ENCODE measurements at places on chromosomes 6 and 20.

- no peak for DNase-seq
Measured at GRCh38 chr6:136728976-136729515, 63.2 kb downstream of the MAP3K5 start.

- no peak for DNase-seq
Measured at GRCh38 chr20:40476461-40476860, 212.6 kb downstream of the MAFB start.

DNA sequence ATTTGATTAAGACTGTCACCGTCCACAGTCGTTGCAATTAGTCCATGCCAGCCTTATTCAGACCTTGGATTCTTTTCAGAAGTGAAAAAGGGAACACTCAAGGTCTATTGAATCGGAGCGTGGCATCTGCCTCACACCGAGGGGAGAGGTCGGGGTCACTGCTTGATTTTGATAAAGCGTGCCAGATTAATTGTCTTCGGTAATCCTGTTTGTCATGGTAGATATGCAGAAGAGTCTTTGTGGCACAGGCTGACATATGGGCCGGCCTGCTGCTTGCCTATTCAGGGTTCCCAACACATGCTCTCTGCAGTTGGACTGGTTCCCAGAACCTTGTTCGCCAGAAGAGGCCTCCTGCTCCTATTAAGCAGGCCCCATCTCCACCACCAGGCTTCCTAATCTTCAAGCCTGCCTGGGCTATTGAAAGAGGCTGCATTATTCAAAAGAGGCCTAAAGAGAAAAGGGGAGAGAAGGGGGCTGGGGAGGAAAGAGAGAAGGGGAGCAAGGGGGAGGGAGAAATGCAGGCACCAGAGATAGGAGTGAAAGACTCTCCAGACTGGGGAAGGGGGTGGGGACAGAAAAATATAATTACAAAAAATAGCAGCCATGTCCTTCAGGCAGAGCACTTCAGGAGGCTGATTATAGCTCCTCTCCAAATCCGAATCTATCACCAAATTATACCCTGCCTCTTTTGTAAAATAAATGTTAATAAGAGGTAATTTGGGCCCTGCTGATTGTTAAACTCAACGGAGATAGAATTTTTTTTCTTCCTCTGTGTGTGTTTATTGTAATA, 611.3 kb downstream of the HDGFL1 start:
- no peak for DNase-seq

DNA sequence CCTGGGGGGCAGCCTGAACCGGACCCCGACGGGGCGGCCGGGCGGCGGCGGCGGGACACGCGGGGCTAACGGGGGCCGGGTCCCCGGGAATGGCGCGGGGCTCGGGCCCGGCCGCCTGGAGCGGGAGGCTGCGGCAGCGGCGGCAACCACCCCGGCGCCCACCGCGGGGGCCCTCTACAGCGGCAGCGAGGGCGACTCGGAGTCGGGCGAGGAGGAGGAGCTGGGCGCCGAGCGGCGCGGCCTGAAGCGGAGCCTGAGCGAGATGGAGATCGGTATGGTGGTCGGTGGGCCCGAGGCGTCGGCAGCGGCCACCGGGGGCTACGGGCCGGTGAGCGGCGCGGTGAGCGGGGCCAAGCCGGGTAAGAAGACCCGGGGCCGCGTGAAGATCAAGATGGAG, 636 bp downstream of the SRF start:
- DNase-seq = peak; percentile 29

GRCh38 chr20:36251426-36251825, 15.1 kb downstream of the AAR2 start:
- no peak for DNase-seq

DNA sequence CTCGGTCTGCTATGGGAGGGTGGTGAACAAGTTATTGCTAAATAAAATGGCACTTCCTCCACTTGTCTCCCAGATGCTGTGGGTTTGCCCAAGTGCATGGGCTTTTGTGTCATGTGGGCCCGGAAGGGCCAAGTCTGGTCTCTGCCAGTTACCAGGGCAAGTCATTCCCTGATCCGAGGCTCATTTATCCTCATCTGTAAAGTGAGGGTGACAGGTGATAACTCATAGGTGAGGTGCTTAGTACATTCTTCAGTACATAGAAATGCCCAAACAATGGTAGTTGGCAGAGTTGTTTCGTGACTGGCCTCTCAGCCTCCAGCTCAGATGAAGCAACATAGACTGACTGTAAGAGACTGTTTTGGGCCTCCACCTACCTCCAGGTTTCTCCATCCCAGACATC, 2.0 kb upstream of the MUCL3 start:
- DNase-seq = no peak

DNA sequence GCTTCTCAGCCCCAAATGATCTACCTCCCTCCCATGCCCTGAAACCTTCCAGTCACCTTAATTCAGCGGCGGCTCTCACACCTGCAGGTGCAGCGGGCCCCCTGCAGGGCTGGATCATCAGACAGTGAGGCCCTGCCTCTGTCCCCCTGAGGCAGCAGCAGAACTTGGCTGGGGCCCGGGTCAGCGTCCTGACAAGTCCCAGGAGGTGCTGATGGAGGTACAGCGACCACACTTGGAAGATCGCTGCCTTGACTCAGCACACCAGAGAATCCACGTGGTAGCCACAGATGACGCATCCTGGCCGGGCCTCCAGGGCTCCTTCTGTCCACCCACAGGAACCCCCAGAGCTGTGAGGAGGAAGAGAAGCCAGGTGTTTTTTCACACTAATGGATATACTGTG, 116.4 kb upstream of the THBS2 start:
- DNase-seq = no peak

GRCh38 chr6:13712599-13712898, 914 bp upstream of the RANBP9 start:
- DNase-seq = no peak

DNA sequence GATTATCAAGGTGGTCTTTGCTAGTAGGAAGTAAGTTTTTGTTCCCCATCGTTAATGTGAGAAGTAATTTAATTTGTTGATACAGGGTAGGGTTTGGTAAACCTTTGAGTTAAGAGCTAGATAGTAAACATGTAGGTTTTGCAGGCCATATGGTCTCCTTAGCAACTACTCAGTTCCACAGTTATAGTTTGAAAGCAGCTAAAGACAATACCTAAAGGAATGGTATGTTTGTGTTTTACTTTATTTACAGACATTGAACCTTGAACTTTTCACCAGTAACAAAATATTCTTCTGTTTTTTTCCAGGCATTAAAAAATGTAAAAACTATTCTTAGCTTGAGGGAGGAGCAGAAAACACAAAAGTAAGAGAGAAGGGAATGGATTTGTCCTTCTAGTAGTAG, 1.7 kb downstream of the CAP2 start:
- DNase-seq = no peak

- no peak for DNase-seq
Measured at GRCh38 chr6:47362857-47363461, 53.3 kb upstream of the TNFRSF21 start.

GRCh38 chr20:61554617-61555016, 302.6 kb downstream of the CDH4 start:
- no peak for DNase-seq

DNA sequence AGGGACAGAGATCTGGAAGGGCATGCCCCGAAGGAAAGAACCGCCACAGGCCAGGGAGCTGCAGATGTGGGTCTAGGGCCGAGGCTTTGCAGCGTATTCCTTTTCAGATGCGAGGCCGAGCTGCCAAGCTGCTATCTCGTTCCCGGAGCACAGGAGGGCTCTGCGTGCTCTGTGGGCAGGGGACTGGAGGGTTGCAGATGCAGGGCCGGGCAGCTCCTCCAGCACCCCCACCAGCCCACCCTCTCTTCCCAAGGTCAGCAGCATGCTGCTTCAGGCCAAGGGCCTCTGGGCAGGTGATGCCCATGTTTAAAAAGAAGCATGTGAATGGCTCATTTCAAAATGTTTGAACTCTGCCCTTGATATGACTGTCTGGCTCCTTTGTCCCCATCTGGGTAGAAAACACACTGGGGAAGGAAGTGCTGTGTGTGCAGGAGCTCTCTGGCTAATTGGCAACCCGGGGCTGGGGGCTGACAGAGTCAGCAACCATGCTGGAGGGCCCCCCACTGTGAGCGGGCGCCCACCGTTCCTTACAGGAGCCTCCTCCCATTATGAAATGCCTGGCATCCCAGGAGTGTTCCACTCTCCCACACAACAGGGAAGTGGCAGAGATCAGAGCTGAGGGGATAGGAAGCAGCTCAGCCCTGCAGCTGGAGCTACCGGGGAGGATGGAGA, 353.3 kb downstream of the ZFAND3 start:
- DNase-seq = no peak

GRCh38 chr6:18431581-18431980, 44.4 kb downstream of the RNF144B start:
- no peak for DNase-seq

GRCh38 chr6:158654498-158654897, 4.6 kb downstream of the SYTL3 start:
- peak; percentile 95 for DNase-seq

- DNase-seq = no peak
Measured at GRCh38 chr6:104639668-104640067, 220.1 kb downstream of the HACE1 start.

DNA sequence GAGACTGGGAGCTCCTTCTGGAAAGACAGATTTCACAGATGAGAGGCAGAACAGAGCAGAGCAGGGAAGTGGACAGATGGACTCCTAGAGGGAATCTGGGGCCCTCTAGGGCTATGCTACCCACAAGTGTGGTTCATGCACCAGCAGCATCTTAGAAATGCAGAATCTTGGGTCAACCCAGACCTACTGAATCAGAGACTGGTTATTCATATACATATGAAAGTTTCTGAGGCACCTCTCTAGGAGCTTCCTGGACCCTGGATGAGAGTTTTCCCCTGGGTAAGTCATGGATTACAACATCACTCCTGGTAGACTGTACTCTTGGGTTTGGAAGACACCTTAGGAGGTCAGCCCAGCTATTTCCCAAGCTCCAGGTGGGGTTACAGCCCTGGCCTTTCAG, 55.4 kb upstream of the SAYSD1 start:
- no peak for DNase-seq

- no peak for DNase-seq
Measured at GRCh38 chr20:14918976-14919375, 581.6 kb upstream of the FLRT3 start.

- DNase-seq = no peak
Measured at GRCh38 chr6:30670760-30671527, 1.9 kb downstream of the DHX16 start.

- no peak for DNase-seq
Measured at GRCh38 chr6:83827050-83827449, 26.1 kb upstream of the RIPPLY2 start.

- DNase-seq = no peak
Measured at GRCh38 chr6:134413241-134413643, 95.3 kb upstream of the SGK1 start.

- DNase-seq = no peak
Measured at GRCh38 chr6:118562959-118563358, 14.9 kb downstream of the PLN start.

- no peak for DNase-seq
Measured at GRCh38 chr6:144834426-144835038, 549.4 kb downstream of the UTRN start.

- no peak for DNase-seq
Measured at GRCh38 chr20:46962452-46963195, 68.0 kb downstream of the EYA2 start.

DNA sequence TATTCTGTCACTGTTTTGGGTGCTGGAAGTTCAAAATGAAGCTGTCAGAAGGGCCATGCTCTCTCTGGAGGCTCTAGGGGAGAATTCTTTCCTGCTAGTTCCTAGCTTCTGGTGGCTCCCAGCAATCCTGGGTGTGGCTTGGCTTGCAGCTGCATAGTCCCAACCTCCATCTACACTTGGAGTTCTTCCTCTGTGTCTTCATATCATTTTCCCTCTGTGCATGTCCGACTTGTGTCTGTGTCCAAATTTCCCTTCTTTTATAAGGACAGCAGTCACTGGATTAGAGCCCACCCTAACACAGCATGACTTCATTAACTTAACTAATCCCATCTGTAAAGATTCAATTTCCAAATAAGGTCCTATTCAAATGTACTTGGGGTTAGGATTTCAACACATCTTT, 23.3 kb upstream of the ENPP1 start:
- no peak for DNase-seq

Data from SJSA1 (cell line).